ENCODE measurements at places on chromosomes 3 and 15.

- DNase-seq = no peak
Measured at GRCh38 chr15:69498987-69499386, 46.4 kb downstream of the RPLP1 start.

- no peak for DNase-seq
Measured at GRCh38 chr3:23052620-23053019, 150.5 kb upstream of the UBE2E2 start.

GRCh38 chr3:12977117-12977808 lies 96.0 kb downstream of the IQSEC1 start:
- DNase-seq = no peak

DNA sequence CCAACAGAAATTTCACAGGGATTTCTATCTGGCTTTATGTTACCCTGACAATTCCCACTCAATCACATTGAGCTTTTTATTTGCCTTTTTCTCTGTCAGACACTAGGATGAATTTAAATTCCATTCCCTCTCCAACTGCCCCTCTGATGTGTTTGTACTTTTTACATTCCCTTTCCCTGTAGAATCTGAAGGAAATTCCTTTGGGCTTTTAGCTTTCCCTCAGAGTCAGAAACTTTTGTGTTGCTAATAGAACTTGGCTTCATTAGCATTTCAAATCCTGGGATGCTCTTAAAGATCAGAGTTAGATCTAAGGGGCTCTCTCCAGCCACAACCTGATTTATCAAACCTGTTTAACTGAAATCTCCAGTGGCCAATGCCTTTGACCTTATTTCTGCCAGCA lies 7.9 kb upstream of the RARB start:
- no peak for DNase-seq

DNA sequence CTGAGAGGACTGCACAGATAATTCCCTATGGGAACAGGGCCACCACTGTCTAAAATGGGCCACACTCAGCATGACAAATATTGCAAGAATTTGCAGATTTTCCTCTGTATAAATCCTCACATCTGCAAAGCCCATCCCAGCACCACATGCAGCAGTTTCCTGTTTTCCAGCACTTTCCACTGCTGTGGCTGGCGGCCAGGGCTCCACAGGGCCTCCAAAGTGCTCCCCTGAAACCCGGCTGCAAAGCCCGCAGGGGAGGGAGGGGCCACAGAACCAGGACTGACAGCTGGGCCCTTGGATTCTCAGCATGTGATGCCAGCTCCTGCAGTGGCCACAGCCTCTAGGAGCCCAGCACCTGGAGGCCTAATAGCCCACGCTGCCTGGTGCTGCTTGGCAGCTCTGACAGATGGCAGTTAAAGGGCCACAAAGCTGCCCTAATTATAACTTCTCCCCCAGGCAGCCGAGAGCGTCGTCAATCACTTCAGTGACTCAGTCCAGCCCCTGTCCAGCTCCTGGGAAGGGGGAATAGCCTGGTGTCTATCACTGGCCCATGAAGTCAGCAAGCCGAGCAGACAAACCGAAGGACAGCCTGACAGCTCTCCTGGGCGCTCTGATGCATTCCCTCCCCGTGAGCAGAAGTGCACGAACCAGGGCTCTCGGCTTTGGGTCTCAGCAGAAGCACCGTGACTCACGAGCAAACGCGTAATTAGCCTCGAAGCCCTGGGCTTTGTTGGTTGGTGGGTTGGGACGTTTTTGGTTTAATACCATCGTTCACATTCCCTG lies 4.7 kb downstream of the LRRC15 start:
- no peak for DNase-seq

- no peak for DNase-seq
Measured at GRCh38 chr3:16536996-16537395, 23.5 kb upstream of the RFTN1 start.

DNA sequence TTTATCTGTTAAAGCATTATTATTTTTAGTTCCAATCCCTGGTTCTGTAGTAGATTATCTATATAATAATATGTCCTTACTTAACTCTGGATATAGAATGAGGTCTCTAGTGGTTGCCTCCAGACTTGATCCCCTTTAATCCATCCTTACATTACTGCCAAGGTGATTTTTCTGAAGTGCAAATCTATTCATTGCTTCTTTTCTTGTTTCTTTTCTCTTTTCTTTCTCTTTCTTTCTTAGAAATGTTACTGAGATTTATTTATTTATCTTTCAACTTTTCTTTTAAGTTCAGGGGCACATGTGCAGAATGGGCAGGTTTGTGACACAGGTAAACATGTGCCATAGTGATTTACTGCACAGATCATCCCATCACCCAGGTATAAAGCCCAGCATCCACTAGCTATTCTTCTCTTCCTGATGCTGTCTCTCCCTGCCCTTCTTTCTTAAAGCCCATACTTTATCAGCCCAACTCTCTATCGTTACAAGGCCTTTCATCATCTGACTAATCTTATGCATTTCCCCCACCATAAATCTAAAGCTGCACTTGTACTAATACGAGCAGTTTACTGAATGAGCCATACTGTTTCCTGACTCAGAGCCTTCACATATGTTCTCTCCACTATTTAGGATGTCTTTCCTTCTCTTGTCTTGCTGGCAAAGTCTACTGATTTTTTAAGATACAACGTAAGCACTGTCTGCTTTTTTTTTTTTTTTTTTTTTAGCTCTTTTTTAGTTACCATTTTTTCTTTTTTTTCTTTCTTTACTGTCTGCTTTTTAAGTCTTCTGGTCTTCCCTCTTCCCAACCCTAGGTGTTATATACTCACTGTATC lies 4.6 kb downstream of the GLCE start:
- no peak for DNase-seq

DNA sequence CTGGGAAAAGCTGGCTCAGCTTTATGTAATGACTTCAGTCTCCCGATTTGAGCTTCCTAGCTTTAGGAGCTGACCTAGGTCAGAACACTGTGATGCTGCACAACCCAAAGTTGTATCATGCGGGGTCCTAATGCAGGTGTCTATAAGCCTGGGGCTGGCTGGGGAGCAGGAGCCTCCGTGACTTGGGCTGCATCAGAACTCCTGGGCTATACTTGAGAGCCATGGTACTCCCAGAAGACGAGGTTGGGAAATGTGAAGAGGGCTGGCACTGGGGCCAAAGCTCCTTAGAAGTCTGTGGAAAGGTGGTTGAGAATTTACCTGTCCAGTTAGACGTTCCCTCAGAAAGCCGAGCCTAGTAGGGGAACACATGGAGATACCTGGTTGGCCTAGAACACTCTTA lies 57.0 kb downstream of the BSN start:
- DNase-seq = no peak

DNA sequence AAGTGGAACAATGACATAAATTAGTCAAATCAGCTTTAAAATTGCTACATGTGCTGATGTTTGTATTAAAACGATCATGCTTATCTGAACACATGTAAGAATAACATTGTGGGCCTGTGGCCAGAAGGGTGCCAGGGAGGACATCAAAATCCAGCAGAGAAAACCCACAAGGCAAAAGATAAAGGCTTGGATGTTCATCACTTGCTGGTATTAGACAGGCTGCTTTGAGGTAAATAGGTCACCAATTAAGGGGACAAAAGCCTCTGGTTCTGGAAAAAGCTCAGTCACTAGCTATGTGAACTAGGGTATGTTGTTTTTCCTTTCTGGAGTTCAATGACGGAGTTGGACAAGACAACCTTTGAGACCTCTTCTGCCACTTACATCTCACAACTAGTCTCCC lies 74.4 kb upstream of the TMEM108 start:
- no peak for DNase-seq

DNA sequence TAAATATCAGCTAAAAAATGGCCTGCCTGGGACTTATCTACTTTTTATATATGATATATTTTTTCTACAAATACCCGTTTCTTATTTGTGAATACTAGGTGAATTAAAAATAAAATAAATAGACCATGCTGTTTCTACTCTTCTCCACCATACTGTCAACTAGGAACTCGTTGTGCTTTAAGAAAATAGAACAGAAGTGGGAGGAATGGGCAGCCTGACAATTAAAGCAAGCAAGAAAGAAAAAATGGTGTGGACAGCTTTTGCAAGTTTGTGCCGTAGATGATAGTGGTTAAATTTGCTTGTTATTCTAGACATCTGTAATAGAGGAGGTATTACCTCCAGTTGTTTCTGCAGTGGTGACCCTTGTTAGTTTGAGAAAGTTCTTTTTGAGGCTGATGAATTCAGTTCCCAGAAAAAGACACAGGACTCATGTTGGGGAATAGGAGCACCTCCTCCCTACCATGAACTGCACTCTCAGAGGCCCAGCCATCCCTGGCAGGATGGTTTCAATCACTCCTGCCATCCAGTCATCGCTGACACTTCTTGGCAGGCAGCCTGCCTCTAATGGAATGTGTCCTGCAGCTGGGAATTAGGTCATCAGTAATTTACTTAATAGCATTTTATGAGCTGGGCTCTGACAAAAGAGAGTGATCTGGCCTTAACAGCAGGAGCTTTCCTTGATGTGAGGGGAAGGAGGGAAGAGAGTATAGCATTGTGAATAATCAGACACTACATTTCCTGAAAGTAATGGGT lies 105.0 kb upstream of the GAP43 start:
- no peak for DNase-seq

DNA sequence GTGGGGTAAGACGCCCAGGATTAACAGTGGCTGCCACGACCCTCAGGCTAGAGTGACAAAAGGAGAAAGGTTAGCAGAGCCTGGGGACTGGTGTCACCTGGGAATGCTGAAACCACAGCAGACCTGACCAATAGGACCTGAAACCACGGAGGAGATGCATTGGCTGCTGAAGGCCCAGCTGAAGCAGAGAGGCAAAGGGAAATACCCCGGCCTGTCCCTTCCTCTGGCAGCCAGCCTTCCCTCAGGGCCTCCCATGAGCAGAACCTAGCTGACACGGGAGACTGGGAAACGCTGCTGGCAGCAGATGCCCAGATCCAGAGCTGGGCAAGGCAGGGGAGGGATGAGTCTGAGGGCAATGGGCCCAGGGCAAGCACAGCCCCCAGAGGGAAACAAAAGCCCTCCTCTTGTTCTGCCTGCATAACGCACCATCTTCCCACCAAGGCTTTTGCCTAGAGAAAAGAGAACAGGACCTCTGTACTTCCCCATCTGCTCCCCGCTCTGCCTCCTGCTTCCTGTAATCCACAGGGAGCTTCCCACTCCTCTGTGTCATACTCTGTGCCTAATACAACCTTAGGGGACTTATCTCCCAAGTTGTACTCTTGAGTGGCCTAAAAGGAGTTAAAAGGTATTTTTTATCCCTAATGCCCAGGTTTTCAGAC lies 216.2 kb downstream of the ABHD5 start:
- DNase-seq = no peak

DNA sequence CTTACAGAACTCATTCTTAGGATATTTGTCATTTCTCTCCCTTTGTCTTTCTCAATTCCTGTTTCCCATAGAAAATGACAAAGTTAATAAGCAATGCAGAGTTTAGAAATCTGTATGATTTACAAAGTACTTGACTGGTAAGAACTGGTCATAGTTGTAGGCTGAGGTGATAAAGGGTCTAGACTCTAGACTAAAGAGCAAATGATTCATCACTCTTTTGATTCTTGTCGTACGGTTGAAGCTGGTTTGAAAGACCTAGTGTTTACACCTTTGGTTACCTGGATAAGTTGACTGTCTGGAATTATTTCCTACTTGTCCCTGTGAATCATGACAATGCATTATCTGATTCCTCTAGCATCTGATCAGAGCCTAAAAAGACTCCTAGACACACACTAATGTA lies 58.9 kb upstream of the TP63 start:
- no peak for DNase-seq

DNA sequence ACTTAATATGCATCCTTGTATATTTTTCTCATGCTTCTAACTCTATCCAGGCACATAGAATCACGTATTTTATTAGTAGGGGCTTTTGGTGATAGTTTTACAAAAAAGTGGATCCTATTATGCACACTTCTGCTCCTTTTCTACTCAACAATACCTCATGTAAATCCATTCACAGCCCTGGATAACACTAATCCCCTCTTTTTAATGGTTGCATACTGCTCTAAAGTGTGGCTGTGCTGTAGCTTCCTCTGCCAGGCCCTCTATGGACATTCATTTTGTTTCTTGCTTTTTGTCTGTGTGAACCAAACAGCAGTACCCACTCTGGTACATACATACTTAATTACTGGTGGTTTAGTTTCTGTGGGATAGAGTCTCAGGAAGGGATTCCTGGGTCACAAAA lies 51.3 kb upstream of the SCAANT1 start:
- DNase-seq = no peak

DNA sequence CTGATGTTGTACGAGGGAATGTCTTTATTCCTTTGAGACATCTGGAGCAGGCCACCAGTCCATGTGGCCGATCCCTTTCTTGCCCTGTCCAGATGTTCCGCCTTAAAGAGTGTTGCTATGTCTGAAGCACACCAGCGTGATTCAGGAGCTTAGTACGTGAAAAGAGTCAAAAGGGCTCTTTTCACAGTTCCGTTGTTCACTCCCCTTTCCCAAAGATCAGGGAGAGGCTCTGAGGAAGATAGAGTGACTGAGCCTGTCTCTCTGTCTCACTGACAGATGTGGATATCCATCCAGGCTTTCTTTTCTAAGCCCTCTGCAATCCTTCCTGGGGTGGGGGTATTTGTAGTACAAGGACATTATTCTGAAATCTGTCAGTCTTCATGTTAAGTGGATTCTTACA lies 262.5 kb upstream of the LRTM1 start:
- no peak for DNase-seq

- DNase-seq = no peak
Measured at GRCh38 chr15:47553947-47554346, 163.4 kb upstream of the SEMA6D start.
